Stimulated activated CD4-positive, alpha-beta T cell treated with anti-CD3 and anti-CD28 coated beads, TNF-alpha, amount 100 ng/mL, for 24 hours (primary cell): ENCODE measurements at places on chromosomes 4 and X.

- DNase-seq: no peak
Measured at GRCh38 chr4:163148466-163149336, 18.0 kb downstream of the NAF1 start.

- DNase-seq: no peak
Measured at GRCh38 chr4:169420291-169420690, 149.5 kb upstream of the SH3RF1 start.

- no peak for DNase-seq
Measured at GRCh38 chr4:2649604-2650114, 106.5 kb downstream of the TNIP2 start.

GRCh38 chrX:153621949-153622598 lies 23.1 kb upstream of the CCNQ start:
- DNase-seq: no peak

DNA sequence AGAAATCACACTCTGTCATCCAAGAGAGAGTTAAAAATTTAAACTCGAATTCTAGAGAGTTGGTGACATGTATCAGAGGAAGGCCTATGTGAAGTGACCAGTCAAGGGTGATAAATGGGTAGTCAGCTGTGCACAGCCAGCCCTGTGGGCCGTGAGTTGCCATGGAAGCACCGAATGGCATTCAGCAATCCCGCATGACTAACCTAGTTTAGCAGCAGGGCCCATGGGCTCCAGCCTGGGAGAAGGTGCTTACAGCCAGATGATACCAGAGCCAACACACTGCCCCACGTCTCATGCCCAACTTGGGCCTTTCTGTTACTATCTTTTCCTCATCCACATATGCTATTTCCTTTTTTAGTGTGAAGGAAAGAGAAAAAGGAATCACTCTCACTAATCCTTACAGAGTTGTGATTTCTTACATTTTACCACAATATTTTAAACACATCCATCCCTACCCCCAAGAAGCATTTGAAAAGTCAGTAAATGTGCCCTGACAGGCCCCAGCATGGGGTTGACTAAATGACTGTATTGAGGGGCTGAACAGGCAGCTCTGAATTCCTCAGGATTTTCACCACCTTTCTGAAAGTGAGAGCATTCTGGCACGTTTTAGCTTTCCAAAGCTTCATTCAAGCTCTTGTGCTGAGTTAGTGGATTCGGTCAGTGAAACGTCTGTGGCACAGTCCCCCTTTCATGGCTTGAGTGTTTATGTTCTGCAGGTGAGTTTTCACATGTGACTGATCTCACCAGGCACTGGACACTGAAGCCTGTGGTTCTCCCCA lies 104.2 kb downstream of the AFF1 start:
- no peak for DNase-seq

DNA sequence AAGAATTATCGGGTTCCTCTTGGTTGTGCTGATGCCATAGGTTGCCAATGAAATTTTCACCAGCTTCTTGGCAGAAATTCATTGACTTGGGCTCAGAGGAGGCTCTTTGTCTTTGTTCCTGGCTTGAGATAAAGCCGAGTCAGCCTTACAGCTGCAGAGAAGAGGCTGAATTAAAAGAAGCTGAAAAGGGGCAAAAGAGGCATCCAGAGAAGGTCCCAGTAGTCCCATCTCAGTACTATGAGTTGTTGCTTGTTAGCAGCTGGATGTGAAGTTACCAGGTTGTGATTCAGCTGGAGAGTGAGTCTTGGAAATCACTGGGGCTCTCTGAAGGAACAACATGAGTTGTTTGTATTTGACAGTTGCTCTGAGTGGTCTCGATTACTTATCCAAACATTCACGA lies 59.7 kb downstream of the SMAD1 start:
- no peak for DNase-seq

DNA sequence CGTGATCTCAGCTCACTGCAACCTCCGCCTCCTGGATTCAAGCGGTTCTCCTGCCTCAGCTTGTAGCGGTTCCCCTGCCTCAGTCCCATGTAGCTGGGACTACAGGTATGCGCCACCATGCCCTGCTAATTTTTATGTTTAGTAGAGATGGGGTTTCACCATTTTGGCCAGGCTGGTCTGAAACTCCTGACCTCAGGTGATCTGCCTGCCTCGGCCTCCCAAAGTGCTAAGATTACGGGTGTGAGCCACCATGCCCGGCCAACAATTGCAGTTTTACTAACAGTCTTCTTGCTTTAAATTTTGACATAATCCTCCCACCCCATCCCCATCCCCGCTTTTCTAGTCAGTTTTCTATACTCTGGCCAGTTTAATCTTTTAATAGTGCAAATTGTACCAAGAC lies 112.0 kb downstream of the CFAP299 start:
- no peak for DNase-seq

GRCh38 chr4:16897991-16898827 lies at the start of gene LDB2:
Gene LDB2 (minus strand): TSS chr4:16898645.
- no peak for DNase-seq
